ENCODE measurements at places on chromosomes 7 and 10. TPM values are rescaled to one million over a fixed set of nuclear protein-coding genes. Genes with fewer than 3 reads are reported as not detected.

ASAH2 gene
- total RNA-seq = 0.66 TPM

DNA sequence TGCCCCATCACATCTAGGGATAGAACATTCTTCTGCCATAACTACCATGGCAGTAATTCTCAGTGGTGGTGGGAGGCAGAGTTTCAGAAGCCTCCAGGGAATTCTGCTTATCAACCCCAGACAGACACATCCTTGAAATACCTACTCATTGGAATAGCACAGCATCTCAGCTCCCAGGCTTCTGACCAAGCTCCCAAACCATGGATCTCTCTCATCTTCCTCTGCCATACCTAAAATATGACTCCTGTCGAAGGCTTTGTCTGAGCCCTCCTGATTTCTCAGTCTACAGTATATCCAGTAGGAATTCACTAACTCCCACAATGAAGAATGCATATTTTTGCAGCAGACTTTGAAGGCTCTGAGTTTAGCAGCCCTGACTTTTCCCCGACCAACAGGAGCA is 687.5 kb downstream of the GRID1 start:
- DNase-seq = no peak

DNA sequence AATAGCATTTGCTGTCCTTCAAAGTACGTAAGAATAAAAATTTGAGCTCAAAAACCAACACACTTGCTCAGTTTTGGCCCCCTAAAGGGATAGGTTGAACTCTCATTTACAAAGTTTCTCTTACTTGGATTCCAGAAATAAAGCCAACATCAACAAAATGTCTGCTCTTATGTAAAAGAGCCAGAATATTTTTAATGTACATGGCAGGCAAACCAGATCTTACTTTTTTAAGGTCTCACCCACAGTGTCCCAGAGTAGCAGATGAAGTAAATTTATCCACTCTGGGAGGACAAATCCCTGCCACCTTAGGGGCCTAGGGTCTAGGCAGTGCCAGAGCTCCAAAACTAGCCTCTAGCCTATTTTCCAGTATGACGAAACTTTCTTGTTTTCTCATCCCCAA is 159.6 kb downstream of the SKAP2 start:
- DNase-seq = no peak

GRCh38 chr7:48481235-48481634 is 310.0 kb downstream of the ABCA13 start:
- no peak for DNase-seq

- DNase-seq = no peak
These were observed 99.5 kb downstream of the HTR5A start for GRCh38 chr7:155169498-155170065.

SUN3 gene
- not detected for total RNA-seq

DNA sequence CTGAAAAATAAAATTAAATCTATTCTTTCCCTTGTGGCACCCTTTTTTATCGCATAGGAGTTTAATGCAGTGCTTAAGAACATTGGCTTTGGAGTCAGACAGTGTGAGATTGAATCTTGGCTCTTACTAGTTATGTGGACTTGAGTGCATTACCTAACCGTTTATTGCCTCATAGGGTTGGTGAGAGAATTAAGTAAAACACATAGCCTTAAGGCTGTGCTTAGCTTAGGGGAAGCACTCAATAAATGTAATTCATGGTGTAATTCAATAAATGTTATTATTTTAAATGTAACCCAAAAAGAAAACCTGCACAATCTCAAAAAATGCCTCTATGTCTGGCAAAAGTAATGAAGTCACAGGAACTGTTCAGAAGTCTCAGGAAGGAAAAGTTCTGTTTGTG is 2.7 kb downstream of the STK17A start:
- no peak for DNase-seq

- no peak for DNase-seq
These were observed 48.5 kb upstream of the ARL4A start for GRCh38 chr7:12638851-12639456.

DNA sequence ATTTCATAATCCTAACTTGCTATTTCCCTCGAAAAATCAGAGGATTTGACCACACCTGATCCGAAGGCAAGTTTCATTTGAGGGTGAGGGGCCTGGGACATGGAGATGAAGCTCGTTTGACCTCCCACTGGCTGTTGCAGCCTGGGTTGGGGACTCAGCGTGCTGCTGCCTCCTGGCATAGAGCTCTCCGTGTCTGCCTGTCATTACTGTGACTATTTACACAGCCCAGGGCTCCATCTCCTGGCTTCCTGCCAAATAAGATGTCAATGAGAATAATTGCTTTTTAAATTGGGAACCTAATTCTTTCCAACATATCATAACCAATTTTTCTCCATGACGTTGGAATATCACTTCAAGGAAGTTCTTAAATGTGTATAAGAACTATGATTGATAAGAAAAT is 139.3 kb upstream of the COBL start:
- no peak for DNase-seq

DNA sequence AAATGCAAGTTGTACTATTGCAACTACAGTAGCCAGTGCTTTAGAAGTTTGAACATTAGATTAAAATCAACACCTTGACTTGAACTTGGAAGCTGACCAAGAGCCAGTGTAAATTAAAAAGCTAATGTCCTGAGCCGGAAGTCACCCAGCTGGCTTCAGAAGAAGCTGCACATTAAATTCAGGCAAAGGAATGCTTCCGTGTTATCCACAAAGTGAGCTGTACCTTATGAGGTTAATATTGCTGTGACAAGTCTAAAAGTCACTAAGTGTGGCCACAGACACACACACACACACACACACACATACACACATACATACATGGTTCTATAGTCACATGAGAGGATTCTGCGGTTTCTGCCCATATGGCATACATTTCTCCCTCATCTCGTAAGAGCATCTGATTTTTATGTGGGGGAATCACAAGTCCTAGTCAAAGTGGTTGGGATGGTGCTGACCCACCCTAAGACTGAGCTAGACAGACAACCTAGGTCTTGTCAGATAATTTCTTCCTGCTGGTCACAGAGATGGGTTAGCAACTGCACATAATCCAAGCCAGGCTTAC is 612.9 kb downstream of the SORCS1 start:
- no peak for DNase-seq

DYDC2 gene
- not detected for total RNA-seq

GRCh38 chr7:148332191-148333186 is 258.1 kb upstream of the C7orf33 start:
- no peak for DNase-seq

VWC2 gene
- total RNA-seq = 0.20 TPM

DNA sequence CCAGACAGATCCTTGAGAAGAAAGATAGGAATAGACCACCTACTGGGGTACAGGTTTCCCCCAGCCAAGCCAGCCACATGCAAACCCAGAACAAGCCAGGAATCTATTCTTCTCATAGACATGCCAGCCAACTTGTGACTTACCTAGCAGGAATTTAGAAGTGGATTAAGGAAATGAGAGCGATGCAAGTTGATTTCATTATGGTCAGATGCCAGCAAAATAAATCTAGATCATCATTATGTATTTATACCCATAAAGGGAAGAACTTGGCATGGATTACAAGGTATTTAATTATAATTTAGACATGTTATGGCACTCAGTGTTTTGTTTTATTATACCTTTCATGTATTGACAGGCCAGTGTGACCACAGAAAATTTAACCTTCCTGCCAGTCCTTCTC is 32.8 kb downstream of the SLC35G1 start:
- no peak for DNase-seq

DNA sequence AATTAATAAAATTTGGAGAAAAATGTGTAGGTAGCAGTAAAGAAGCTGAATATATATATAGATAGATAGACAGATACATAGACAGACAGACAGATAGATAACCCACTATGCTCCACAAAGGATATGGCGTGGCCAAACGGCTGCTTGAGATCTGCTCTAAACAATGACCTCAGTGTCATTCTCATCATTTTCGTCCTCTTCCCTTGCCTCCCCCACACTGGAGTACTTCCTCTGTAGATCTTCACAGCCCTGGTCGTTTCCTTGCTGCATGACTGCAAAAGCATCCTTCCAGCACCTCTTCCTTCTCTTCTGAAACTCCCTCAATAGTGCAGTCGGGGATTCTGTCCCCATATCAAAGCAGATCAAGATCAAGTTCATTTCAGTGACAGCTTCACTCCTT is 35.6 kb upstream of the ATP6V0A4 start:
- no peak for DNase-seq

RGR gene
- not detected for total RNA-seq

MYL7 gene
- not detected for total RNA-seq

MUC12 gene
- total RNA-seq = not detected

GRCh38 chr7:101233907-101234547 is 3.6 kb downstream of the CLDN15 start:
- DNase-seq = no peak

- no peak for DNase-seq
These were observed 307.7 kb upstream of the NFE2L3 start for GRCh38 chr7:25844102-25844870.

- DNase-seq = no peak
These were observed 666.7 kb upstream of the FOXK1 start for GRCh38 chr7:4015371-4015770.

DNA sequence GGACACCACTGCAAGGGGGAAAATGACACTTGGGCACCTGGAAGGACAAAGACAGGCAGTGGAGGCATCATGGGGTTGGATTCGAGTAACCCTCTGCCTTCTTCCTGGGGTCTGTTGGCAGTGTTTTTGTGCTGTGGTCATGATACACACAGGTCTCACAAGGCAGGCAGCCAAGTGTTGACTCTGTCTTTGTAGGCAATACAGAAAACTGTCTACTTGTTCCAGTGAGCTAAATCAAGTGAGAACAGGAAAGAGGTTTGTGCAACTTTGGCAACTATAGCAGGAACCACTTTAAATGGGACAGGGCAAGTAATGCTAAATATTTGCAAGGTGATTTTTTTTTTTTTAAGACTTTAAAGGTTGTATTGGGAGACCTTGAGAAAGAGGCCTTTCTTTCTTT is 578.6 kb upstream of the GALNT17 start:
- DNase-seq = no peak

DNA sequence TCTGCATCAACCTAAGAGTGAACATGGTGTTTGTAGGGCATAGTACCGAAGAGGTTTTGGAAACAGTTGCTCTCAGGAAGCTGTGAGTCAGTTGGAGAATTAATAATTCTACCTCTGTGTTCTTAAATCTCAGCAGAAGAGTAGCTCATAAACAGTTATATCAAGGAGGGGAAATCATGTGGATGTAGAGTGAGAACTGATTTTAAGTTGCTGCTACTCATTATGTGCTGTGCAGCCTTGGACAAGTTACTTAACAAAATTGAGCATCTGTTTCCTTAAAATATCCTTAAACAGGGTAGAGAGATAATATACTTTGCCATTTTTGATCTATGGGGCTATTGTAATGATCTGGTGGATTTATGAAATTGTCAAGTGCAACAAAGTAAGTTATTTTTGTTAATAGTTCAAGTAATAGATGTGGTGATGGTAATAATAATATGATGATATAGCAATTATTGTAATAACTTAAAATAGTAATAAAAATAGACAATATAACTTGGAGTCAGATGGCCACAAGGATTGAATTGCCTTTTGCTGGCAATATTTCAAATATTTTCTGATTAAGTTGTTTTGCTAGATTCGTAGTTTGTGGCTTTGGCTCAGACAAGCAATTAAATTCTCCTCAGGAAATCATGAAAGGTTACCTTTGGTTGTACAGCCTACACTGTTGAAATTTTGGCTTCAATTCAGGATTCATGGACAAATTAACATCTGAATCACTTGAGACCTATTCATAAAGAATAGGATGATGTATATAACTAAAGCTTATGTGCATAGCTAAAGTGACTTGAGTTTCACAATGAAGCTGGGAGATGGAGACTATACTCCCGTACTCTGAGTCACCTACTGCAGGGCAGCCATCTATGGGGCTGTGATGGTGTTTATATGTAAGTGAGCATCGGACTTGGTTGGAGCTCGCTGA is 228.5 kb downstream of the CDK14 start:
- no peak for DNase-seq

Measured in tibial nerve (tissue), 4 donors.